Mammary epithelial cell (primary cell): ENCODE measurements at places on chromosomes 3 and 15. TPM values are rescaled to one million over a fixed set of nuclear protein-coding genes. Genes with fewer than 3 reads are reported as not detected.

DNA sequence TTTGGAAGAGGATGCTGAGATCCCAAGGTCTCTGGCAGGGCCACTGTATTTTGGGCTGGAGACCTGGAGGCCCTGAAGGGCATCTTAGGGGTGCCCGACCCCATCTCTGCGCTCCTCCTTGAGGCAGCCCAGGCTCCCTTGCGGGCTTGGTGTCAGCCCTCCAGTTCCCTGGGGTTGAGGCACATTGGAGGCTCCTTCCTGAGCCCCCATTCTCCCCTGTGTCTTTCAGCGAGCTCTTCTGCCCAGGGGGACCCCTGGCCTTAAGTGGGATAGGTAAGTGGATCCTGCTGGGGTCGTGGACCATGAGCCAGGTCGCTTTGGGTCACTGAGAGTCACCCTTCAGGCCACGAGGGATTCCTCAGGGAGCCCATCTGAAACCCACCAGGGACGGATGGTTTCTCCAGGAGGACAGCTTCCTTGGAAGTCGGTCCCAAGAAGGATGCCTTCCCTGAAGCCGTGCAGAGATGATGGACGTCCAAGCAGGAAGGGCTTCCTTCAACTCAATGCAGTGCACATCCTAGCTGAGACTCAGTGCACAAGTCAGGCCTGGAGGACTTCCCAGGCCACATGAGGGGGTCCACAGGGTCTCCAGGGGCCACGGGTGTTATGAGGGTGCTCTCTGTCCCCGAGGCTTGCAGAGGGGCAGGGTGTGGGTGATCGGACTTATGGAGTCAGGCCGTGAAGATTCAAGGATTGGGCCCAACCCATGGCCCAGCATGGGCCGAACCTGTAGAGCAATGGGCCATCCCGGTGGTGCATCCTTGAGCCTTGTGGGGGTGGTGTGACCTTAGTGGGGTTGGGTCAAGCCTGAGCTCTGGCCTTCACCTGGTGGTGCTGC lies 224.3 kb downstream of the SNRPN start:
- no peak for DNase-seq

JAGN1 gene
- 30.4 and 32.3 TPM in 2 replicates for total RNA-seq

- DNase-seq: no peak
Measured at GRCh38 chr15:38307251-38307650, 54.6 kb downstream of the SPRED1 start.

FETUB gene
- not detected for total RNA-seq

HESX1 gene
- 0.68 and 1.1 TPM in 2 replicates for total RNA-seq

NR2E3 gene
- total RNA-seq: 0.61 and 1.7 TPM in 2 replicates
